ENCODE measurements at places on chromosomes 2 and 18.

GRCh38 chr18:78510636-78511035 is 469.0 kb upstream of the SALL3 start:
- DNase-seq = no peak

GRCh38 chr2:136344339-136344738 is 226.4 kb upstream of the CXCR4 start:
- no peak for DNase-seq

- no peak for DNase-seq
These were observed 10.7 kb downstream of the KCNJ3 start for GRCh38 chr2:154709215-154709614.

DNA sequence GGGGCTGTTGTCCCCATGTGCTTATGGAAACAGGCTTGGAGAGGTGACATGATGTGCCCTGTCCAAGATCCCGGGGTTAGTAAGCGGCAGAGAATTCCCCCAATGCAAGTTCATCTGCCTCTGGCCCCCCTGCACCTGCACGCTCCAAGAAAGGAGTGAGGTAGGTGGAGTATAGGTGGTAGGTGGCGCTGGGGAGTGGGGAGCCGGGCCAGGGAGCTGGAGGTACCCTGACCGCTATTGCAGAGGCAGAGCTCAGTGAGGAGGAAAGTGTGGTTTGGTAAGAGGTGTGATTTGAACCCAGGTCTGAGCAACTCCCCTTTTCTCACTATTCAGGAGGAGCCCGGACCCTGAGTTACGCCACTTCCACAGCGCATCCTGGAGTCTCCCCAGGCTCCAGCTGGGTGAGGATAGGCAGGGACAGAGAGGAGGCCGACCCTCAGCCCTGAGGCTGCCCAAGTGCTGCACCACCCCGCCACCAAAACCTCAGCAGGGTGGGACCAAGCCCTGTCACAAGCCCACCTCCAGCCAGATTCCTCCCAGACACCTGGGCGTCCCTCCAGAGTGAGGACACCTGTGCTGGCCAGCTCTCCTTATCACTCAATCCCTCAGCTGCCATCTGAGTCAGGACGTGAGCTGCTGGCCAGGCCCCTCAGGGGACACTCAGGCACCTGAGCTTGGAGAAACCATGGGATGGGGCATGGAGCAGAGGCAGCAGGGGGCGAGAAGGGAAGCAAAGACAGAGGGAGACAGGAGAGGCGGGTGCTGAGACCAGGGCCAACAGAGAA is 5.6 kb downstream of the HAAO start:
- no peak for DNase-seq

DNA sequence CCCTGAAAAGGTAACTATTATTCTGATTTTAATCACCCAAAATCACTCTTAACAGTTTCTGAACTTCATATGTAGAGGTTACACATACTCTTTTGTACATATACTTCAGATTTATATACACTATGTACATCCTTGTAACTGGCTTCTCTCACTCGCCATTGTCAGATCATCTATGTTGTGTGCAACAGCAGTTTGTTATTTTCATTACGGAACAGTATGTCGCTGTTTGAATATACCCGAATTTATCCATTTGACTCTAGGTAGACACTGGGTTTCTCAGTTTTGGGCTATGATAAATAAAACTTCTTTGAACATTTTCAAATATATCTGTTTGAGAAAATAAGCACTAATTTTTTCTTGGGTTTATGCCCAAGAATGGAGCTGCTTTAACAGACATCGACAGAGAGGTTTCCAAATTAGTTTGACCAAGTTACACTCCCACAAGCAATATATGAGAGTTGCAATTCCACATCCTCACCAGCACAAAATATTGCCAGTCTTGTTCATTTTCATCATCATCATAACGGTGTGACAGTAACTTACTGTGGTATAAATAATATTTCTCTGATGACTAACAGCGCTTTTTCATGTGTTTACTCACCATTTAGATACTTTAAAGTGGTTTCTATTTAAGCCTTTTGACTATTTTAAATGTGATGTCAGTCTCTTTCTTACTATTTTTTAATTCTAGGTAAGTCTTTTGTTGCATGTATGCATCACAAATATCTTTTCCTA is 80.9 kb downstream of the SMC6 start:
- DNase-seq = no peak

GRCh38 chr2:3689998-3690748 is 13.2 kb upstream of the DCDC2C start:
- no peak for DNase-seq
